Nephron progenitor cell (in vitro differentiated cells): ENCODE measurements at places on chromosomes 4 and X.

DNA sequence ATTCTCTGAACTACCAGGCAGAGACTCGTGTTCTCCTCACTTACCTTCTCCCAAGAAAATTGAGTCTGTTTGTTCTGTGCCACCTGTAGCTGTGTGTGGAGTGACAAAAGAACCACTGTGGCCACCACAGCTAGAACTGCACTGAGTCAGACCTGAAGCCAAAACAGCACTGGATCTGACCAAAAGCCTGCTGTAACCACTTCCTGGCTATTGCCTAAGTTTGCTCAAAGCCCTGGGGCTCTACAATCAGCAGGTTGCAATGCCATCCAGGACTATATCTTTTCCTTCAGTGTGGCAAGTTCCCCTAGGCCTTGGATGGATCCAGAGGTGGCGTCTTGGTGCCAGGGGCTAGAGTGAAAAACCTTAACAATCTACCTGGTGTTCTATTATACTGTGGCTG, 449.1 kb downstream of the FAM133A start:
- no peak for DNase-seq

- peak; percentile 54 for DNase-seq
These were observed 130.4 kb upstream of the RADX start for GRCh38 chrX:106481341-106481740.

DNA sequence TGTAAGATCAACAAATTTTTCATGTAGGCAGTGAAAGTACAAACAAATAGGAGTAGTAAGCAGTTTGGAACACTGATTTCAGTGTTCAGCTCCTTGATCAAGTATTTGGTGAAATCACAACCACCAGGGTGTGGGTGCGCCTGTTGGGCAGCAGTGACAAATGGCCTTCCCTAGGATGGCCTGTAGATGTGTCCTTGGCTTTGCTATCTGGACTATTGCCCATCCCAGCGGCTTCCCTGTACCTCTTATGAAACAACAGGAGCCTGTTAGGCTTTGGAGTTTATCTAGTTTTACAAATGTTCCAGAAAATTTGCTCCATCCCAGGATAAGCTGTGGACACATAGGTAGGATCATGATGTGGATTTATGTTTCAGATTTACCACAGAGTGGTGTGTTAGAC, 216.8 kb upstream of the FAT1 start:
- no peak for DNase-seq

DNA sequence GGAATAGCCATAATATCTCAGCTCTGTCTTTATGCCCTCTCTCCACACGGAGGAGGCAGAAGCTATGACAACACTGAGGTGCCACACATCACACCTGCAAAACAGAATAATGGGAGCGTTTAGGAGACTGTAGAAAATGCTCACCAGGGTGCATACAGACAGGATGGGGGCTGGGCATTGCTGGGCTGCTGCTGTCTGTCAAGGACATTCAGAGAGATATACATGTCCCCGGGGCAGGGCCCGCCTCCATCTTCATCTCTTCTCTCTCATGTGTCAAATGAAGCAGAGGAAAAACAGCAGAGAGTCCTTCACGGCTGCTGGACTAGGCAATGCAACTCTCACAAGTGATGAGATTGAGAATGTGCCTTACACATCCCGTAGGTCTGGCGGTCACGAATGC, 65.3 kb upstream of the DHRSX start:
- DNase-seq: no peak

- no peak for DNase-seq
These were observed 364.8 kb downstream of the PDGFC start for GRCh38 chr4:156606554-156607477.

DNA sequence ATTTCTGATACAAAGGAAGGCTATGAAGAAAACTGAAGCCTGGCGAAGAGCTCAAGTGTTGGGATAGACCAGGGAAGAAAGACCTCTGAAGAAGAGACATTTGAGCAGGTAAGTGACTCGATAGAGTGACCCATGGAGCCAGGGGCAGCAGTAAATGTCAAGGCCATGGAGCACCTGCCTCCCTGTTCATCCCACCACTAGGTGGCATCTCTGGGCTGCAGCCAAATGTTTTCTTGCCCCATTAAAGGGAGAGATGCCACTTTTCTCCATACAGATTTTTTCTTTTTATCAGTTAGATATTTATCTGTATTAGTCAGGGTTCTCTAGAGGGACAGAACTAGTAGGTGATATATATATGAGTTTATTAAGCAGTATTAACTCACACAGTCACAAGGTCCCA, 4.9 kb upstream of the ZNF81 start:
- peak; percentile 44 for DNase-seq

- DNase-seq: no peak
These were observed 104.1 kb downstream of the FSTL5 start for GRCh38 chr4:162059656-162060055.

GRCh38 chrX:41728125-41728524, 4.1 kb downstream of the GPR82 start:
- DNase-seq: no peak

DNA sequence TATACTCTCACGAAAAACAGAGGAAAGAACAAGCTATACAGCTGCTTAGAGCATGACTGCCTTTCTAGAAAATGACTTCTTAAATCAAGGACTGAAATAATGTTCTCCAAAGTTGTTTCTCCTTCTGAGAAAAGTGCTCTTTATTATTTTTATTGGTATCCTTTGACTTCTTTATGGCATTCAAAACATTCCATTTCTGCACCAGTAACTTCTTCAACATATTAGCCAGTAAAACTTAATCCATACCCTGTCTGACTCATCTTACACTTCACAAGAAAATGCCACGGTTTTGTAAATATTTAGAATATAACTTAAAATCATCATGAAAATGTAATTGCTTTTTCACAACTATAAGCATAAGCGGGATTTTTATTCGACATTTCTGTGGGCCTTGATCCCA, 180.4 kb downstream of the NR3C2 start:
- DNase-seq: no peak

- no peak for DNase-seq
These were observed 111.2 kb downstream of the GLRA3 start for GRCh38 chr4:174717828-174718227.

DNA sequence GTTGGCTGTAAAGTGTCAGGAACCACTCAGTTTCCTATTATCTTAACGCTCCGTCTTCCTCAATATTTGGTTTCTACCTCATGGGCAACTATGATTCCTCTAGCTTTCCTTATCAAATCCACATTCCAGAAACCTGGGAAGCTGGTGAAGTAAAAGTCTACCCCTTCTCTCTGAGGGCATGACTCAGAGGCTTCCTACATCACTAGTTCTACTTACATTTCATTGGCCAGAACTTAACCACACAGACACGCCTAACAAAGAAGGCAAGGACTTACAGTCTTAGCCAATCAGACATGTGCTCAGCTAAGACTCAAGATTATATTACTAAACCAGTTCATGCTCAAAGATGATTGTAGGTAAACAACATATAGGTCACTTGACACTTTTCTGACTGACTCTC, 30.4 kb downstream of the COX7B2 start:
- no peak for DNase-seq

GRCh38 chrX:146224442-146224841, 406.8 kb downstream of the SLITRK2 start:
- no peak for DNase-seq

- peak; percentile 12 for DNase-seq
These were observed 25.1 kb downstream of the XIAP start for GRCh38 chrX:123884809-123885408.

- no peak for DNase-seq
These were observed 145.1 kb upstream of the IL1RAPL2 start for GRCh38 chrX:104420907-104421306.

GRCh38 chr4:185651137-185651677, 115.9 kb upstream of the PDLIM3 start:
- DNase-seq: no peak

- no peak for DNase-seq
These were observed 18.2 kb upstream of the RHOH start for GRCh38 chr4:40178672-40179071.

- no peak for DNase-seq
These were observed 28.2 kb upstream of the SPARCL1 start for GRCh38 chr4:87557348-87557747.

DNA sequence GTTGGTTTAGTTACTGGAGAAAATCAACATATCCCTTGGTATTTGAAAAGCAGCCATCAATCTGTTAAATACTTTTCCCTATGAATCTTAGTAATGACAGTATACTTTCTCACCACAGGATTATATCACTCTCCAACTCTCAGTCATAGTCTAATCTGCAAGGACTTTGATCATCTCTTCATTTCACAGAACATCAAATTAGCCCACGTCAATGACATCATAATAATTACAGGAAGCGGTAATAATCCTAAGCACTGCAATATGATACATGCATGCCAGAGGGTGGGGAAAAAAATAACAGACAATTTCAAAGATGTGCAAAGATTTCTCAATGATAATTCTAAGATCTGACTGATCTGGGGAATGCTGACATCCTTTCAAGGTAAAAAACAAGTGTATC, 404.1 kb downstream of the GPM6A start:
- DNase-seq: no peak

GRCh38 chr4:183770906-183771305, 111.8 kb downstream of the TRAPPC11 start:
- no peak for DNase-seq

- DNase-seq: no peak
These were observed 185.3 kb downstream of the KIT start for GRCh38 chr4:54843106-54843505.

- DNase-seq: no peak
These were observed 18.7 kb upstream of the MAN2B2 start for GRCh38 chr4:6556263-6556662.

DNA sequence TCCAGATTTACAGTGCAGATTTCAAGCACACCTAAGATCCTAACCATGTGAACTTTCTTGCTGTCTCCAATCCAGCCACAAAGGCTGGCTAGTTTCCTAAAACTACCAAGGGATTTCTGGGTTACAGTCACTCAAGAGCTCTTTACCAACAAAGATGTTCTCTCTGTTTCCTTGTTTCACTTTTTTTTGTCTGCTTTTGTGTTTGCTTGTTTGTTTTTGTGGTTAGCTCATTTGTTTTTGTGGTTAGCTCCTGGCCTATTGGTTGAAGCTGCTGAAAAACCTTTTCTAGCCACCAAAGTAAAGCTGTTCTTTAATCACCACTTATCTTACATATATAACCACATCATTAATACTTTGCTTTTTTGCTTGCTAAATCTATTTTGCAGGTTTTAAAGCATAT, 642.5 kb upstream of the GALNTL6 start:
- no peak for DNase-seq

DNA sequence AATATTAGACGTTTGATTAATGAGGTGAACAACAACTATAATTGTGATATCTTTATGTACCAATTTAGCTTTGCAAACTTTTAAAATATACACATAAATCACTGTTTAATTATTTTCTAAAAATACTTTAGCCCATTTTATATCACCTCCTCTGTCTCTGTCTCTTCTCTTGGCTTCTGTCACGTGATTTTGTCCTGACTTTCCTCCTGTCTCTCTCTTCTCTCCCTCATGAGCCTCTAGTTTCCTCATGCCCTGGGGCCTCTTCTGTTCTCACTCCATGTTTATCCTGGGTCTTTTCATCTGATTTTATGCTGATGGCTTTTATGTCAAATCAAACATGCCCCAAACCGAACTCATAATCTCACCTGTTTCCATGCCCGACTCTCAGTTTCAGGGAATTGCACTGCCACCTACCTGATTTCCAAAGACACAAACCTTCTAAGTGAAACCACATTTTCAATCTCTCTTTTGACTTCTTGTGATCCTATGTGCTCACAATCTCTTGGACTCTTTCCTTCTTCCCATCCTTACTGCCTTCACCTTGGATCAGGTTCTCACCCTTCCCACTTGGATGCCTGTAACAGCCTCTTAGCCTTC, 303.0 kb upstream of the GALNT7 start:
- no peak for DNase-seq

GRCh38 chr4:23839279-23839678, 50.6 kb downstream of the PPARGC1A start:
- no peak for DNase-seq

DNA sequence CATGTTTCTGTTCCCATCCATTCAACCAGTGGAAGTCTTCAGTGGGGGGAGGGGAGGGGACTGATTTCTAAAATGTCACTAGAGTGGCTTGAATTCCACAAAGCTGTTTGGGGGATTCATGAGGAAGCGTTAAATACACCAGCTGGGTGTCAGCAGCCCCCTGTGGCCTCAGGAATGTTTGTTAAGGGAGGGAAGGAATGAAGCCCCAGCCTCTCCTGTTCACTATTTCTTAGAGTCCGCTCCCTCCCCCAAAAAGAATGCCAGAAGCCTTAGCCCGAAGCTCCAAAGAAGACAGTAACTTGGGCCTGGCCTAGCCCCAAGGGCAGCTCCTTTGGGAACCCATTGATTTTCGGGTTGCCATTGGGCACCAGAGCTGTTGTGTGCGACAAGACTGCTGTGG, 3.3 kb downstream of the SHROOM2 start:
- DNase-seq: no peak

DNA sequence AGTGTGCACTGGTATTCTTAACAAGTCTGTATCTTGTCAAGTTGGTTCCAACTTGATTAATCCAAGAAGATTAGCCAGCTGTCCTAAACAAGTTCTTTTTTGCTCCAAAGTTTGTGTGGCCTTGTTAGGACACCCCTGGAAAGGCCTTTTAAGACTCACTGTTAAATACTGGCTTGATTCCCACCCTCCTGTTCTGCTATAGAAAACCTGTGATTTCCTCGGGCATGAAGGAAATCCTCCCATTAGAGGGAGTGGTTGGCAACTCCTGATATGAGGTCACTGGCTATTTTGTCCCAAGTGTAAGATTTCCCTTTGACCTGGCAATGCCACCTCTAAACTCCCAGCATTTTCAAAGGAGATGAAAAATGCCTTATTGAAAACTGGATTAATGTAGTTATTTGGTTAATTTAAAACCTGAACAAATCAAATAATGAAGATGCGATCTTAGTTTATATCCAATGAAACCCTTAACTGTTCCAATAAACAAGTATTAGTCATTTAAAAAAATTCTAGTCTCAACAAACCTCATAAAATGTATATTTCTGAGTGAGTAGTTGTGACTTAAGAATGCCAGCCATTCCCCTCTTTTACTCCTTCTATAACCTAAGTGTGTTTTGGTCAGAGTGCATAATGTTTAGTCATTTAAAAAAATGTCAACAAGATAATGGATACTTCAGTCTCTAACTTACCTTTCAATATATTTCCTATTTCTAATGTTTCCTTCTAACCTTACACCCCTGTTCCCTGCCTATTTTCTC, 94.4 kb downstream of the NPNT start:
- no peak for DNase-seq

DNA sequence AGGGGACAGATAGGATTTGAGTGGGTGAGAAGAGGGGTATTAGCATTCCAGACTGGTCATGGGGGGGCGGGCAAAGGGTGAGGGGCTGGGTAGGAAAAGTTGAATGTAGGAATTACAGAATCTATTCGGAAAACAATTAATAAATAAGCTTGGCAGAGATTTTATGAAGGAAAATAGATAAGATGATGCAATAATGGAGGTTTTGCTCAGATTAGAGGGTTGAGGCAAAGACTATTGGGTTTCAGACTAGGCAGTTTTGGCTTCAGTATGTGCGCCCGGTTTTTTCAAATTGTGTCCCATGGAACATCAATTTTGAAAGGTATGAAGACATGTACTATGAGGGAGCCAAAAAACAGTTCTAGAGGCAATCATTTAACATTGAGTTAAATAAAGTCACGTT, 410.6 kb downstream of the SPRY1 start:
- peak; percentile 4 for DNase-seq
